ENCODE measurements at places on chromosomes 6 and 20.

GRCh38 chr6:40485300-40485699 is 101.9 kb downstream of the LRFN2 start:
- DNase-seq, result no peak

GRCh38 chr6:48667797-48668196 is 556.8 kb upstream of the PTCHD4 start:
- DNase-seq, result no peak

DNA sequence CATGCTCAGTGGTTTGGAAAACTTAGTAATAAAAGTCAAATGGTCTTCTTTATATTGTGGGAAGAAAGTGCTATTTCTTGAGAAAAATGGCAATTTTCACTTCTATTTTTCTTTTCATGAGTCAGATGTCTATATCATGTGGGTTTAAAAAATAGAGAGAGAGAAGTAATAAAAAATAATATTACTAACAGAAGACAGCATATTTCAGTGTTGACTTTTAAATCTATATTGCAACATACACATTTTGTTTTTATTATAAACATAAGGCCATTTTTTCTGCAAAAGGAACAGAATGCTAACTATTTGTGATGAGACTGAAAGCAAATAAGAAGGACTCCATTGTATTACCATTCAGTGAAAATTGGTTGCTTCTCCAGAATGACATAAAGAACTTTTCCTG is 135.1 kb upstream of the CNR1 start:
- no peak for DNase-seq

GRCh38 chr6:155384321-155384952 is 70.2 kb upstream of the TFB1M start:
- no peak for DNase-seq

DNA sequence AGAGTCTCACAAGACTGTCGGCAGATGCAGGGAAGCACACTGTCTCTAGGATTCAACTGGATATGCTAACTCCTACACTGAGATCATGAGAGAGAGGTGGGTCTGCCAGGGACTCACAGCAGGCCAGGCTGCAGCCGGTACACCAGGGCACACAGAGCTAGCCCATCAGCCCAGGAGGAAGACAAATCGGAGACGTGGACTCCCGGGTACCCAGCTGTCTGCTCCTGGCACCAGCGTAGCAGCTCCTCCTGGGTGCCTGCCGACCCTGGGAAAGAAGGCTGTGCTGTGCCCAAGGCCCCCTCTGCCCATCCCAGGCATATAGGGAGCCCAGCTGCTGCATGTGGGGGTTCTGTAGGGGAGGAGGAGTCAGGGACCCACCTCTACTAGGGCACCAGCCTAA is 7.0 kb downstream of the MICAL1 start:
- DNase-seq, result no peak

GRCh38 chr6:32254761-32255198 is 30.9 kb upstream of the NOTCH4 start:
- DNase-seq, result no peak

DNA sequence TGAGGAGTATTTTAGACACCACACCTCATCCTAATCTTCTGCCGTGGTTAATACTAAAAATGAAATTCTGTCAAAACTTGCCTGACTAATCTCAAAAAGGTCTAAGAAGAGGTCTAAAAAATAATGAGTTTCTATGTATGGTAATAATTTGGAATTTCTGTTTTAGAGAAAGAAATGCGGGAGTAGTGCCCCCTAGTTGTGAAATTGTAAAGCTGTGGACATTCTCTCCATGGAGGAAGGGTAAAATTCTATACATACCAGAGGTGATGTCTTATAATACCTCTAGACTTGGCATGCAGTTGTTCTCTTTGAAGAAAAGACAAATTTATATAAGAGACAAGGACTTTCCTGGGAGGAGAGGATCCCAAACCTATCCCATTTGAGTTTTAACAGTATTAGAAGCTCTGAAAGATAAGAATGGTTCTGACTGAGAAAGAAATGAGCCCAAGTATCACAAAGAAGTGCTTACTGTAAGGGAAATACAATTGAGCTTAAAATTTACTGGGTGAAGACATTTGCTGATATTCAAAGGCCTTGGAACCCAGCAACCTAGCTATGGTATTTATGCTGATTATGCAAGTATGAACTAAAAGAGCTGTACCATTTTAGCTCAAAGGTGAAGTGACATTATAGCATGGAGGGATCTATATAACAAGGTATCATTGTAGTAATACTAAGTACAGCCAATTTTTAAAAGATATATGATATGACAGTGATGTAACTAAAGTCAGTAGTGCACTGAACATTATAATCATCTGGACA is 5.1 kb upstream of the EPHA7 start:
- DNase-seq, result no peak

GRCh38 chr20:26135325-26136110 is 438.9 kb upstream of the ZNF337 start:
- no peak for DNase-seq

DNA sequence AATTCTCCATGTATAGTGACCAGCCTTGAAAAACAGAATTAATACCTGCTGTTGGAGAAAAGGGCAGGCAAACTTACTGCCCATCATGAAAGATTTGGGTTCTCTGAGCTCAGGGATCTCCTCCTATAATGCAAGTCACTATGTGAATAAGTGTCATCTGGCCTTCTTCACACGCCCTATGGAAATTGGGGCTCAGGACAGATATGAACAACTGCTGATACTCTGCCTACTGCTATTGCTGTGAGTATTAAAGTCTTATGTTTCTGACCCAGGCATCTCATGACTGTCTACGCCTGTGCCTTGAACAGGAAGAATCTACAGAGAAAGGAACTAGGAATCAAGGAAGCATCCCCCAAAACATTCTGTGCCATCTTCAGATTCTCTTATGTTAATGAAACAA is 226.1 kb downstream of the SOD2 start:
- DNase-seq, result no peak

DNA sequence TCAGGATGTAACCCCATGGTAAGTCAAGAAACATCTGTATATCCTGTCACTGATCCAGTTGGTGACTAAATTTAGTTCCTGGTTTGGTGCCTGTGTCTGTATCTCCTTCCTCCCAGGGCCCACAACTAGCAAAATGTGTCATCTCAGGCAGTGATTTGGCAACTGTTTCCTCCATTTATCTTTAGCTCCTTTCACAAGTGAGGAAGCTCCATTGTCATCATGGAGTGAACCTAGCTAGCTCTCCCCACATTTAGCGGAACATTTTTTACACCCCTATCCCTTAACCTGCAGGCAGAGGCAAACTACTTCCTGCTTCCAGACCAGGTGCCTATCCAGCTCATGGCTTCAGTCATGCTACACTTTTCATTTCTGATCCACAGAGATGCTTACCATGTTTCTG is 99.5 kb downstream of the IPCEF1 start:
- DNase-seq, result no peak

GRCh38 chr20:61253264-61253639 is 1.2 kb downstream of the CDH4 start:
- no peak for DNase-seq

DNA sequence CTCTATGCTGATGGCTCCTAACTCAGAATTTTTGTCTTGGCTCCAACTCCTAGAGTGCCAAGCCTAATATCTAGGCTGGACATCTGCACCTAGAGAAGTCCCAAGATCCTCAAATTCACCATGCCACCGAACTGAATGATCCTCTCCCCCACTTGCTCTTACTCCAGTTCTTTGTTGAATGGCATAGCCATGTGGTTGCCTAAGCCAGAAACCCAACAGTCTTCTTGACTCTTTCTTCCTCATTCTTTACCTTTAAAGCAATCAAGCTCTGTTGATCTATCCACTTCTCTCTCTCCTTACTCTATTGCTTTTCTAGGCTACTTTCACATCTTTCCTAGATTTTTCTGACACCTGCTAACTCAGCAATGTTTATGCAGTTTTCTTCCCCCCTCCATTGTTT is 126.5 kb upstream of the FOXO3 start:
- DNase-seq, result no peak

GRCh38 chr6:106334646-106335448 is 9.3 kb upstream of the ATG5 start:
- DNase-seq, result peak; percentile 8

- no peak for DNase-seq
Measured at GRCh38 chr20:32709632-32710121, 33.6 kb downstream of the COMMD7 start.

DNA sequence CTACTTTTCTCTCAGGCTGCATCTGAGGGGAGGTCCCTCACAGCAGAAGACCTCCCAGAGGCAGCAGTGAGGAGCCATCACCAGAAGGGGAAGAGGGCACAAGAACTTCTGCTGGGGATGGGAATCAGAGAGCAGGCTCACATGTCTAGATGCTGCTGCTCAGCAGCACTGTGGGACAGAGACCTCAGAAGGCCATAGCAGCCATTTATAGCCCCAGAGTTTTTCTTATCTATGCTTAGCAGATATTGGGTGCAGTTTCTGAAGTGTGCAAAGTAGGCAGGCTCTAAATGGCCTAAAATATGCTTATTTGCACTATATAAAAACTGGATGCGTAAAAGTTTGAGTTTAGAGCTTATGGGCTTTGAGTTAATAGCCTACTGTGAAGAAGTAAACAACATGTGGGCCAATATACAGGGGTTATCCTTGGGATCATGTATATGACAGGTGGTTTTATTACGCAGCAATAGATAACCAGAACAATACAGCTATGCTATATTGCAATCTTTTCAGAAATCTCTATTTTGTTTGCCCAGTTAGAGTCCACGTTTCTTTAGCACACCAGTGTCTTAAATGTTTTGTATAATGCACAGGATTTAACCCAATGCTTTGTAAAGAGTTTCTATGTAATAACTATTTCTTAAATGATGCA is 60.2 kb upstream of the TMEM244 start:
- no peak for DNase-seq

GRCh38 chr20:51660672-51661608 is 107.2 kb downstream of the ATP9A start:
- no peak for DNase-seq

- no peak for DNase-seq
Measured at GRCh38 chr6:129599467-129599866, 110.5 kb downstream of the ARHGAP18 start.

- DNase-seq, result no peak
Measured at GRCh38 chr20:57620274-57620990, at the start of gene ZBP1. Gene ZBP1 (minus strand): TSS chr20:57620426. CDS start chr20:57620295, 131 bp downstream.

DNA sequence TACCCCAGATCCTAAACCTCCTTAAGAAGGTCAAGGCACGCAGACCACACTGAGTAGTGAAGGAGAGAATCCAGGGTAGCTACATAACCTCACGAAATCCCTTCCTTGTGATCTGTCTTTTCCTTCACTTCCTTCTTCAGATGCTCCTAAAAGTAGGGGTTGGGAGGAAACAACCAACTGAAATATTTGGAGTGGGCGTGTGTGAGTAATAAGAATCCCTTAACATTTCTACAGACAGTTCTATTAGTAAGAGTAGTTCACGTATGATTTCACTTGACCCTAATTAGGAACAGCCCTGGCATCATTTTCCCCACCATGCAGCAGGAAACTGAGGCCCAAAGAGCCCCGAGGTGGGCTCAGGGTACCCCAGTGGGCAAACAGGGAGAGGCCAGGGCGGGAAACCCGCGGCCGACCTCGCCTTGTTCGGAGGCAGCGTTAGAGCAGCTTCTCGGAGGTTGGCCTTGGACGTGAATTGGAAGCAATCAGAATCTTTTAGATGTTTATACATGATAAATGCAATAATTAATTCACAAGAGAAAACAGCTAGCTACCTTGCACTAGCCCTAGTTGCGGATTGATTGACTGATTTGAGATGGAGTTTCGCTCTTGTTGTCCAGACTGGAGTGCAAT is 859 bp upstream of the RAE1 start:
- DNase-seq, result no peak

GRCh38 chr6:2454180-2454579 is 208.8 kb upstream of the GMDS start:
- DNase-seq, result no peak

GRCh38 chr20:62916703-62917476 is 9.4 kb downstream of the DIDO1 start:
- no peak for DNase-seq

DNA sequence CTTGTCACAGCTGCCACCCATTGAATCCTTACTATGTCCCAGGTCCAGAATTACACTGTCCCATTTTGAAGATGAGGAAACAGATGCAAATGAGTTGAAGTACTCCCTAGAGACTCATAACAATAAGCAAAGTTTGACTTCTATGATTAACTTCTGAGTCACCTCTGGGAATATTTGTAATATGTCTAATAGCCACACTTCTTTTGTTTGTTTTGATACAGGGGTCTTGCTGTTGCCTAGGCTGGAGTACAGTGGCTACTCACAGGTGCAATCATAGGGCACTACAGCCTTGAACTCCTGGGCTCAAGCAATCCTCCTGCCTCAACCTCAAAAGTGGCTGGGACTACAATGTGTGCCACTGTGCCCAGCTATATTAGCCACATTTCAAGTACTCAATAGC is 11.4 kb upstream of the SOX12 start:
- DNase-seq, result no peak

DNA sequence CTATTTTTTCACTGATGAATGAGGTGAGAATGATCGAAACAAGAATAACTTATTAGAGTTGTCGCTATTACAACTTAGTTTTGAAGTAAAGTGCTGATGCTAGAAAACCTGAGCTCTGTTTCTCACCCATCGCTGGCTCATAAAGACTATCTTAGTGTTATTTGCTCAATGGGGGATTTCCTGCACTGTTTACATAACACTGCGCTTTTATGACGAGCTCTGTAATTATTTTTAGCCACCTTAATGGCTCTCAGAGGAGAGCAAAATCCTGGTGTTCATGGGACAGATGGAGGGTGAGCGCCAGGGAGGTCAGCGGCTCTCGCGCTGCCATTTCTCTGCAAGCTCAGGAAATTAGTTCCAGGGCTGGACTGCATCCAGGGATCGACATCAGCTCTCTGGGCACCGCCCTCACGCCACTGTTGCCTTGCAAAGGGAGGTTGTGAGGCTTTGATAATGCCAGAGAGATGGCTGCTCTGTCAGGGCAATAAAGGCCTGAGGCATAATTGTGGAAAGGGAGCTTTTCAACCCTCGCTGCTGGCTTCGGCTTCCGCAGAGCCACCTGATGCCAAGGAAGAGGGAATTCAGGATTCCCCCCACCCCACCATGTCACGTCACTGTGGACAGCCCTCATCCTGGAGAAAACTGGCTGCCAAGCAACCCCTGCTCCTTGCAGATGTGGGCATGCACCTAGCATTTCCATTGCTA is 72.0 kb downstream of the DACT2 start:
- DNase-seq, result no peak

GRCh38 chr20:31664696-31665354 is 27.1 kb downstream of the COX4I2 start:
- no peak for DNase-seq

GRCh38 chr6:12882761-12883290 is 166.3 kb downstream of the PHACTR1 start:
- DNase-seq, result no peak

GRCh38 chr20:23189341-23189740 is 103.2 kb upstream of the CD93 start:
- no peak for DNase-seq

GRCh38 chr6:31405996-31406395 is 2.6 kb downstream of the MICA start:
- no peak for DNase-seq

DNA sequence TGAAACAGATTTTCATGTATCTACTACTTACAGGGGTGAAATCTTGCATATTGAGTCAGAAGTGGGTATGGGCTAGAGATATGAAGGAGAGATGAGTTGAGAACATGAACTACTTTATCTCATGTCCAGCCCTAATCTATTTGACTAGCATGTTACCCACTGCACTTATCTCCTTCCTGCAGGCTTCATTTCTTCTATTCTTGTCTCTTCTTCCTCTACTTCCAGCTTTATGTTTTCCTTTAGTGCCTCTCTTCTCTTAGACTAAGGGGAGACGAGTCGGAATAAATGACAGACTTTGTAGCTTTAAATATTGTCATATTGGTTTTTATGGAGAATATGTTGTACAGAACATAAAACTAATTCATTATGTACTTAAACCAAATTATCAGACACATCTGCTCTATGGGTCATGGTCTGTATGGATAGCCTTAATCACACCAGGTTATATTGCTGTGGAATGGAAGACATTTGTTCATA is 5.3 kb downstream of the RAB32 start:
- DNase-seq, result no peak

All from stimulated activated CD4-positive, alpha-beta T cell treated with anti-CD3 and anti-CD28 coated beads, Interleukin-1b, Interleukin-23, amount 100 ng/mL, for 1 hour (primary cell).